ENCODE measurements at places on chromosomes 2 and 18.

GRCh38 chr2:30512243-30512886 lies 65.3 kb downstream of the LCLAT1 start:
- DNase-seq = no peak

GRCh38 chr2:231708773-231709635 lies 679 bp downstream of the PTMA start:
- DNase-seq = no peak

DNA sequence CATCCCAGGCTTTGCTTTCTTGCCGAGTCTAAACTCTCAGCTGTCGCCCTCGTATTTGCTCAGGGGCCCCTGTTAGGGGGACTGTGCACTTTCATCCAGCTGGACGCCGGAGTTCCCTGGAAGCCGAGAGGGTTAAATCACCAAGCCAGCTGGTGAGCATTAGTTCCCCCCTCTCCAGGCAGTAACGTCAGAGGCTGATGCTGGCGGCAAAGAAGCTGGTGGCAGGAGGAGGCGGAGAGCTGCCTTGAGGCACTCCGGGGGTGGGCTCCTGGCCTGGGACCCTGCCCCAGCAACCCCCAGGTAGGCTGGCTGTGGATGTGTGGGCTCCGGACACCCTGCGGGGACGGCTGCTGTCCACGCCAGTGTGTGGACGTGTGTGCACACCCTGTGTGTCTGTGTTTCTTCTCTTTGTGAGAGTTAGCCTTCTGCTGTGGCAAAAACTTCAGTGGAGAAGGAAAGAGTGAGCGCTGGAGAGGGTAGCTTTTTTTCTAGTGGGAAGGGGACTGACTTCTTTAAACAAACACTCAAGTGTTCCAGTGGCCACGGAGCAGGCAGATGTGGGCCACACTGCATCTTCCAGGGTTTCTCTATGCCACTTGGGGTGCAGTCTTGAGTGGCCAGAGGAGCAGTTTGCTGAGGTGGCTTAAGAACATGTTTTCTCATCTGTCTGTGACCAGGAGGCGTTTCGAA lies 84.7 kb downstream of the GLI2 start:
- DNase-seq = peak; percentile 53

DNA sequence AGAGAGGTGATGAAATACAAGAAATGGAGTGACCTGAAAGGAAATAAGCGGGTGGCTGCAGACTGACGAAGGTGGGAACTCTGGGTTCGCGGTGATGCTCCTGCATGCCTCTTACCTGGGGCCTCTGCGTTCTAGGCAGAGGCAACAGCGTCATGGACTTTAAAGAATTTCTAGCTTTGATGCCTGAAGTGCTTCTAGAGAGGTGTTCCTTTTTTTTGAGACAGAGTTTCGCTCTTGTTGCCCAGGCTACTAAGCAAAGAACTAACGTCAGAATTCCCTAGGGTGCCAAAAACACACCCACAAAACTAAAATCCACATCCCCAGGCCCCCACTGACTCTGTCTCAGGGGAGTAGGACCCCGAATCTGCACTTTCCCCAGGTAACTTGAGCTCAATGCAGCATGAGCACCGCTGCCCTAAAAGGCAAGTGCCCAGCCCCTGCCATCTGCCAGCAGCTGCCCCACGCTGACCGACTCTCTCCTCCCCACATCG lies 110.5 kb upstream of the ID2 start:
- no peak for DNase-seq

- no peak for DNase-seq
These were observed 114.9 kb upstream of the NT5C1B start for GRCh38 chr2:18704276-18704675.

- no peak for DNase-seq
These were observed 186.2 kb downstream of the CMPK2 start for GRCh38 chr2:6679471-6679870.

DNA sequence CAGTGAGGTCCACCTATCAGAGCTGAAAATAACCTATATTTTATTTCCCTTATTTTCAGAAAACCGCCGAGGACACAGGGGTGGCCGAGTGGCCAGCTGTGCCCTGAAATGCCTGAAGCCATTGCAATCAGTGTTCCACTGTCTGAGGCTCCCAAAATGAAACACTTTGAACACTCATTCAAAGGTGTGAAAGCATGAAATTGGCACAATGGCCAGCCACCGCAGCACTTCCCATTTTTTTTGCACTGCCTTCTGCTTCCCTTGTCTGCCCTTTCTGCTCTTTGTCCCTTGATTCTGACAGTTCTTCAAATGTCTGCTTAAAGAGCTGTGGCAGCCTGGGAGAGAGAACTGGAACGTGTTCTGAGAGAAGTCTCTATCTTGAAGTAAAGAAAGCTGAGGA lies 1127.5 kb upstream of the CELF4 start:
- DNase-seq = no peak

DNA sequence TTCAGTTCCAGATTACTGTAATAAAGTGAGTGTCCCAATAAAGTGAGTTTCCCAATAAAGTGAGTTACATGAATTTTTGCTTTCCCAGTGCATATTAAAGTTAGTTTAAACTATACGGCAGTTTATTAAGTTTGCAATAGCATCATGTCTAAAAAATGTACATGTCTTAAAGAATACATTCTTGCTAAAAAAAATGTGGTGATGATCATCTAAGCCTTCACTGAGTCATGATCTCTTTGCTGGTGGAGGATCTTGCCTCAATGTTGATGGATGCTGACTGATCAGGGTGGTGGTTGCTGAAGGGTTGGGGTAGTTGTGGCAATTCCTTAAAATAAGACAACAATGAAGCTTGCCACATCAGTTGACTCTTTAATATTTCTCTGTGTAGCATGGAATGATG lies 664.2 kb downstream of the TDRD15 start:
- DNase-seq = no peak

DNA sequence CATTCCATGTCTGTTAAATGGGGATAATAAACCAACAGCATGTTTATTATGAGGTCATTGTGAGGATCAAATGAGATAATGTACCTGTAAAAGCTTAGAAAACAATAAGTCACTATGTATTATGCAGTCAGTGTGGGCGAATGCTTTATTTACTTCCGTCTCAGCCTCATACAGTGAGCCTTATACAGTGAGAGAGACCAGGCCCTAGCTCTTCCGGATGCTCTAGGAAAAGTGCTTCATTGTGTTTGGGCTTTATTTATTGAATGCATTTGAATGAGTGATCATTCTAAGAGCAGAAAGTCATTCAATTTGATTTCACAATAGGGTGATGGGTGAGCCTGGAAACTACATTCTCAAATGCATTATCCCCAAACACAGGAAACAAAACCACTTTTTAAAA lies 603.9 kb upstream of the FANCL start:
- no peak for DNase-seq

- DNase-seq = peak; percentile 72
These were observed 33.1 kb downstream of the ARL4C start for GRCh38 chr2:234463626-234464290.

DNA sequence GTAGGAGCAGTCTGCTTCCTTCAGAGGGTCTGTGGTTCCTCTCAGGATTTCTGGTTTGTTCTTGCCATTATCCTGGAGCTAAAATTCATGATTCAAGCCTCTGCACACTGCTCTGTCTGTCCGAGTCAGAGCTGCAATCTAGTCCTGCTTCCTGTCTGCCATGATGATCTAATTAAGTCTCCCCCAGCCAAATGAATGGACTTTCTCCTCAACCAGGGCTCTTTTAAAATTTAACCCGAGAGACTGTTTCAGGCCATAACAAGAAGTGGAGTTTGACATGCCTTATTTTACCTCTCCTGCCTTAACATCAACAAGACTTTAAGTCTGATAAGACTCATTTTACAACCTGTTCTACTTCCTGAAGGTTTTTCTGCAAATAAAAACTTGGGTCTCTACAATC lies 1009.6 kb upstream of the DDX18 start:
- DNase-seq = no peak

DNA sequence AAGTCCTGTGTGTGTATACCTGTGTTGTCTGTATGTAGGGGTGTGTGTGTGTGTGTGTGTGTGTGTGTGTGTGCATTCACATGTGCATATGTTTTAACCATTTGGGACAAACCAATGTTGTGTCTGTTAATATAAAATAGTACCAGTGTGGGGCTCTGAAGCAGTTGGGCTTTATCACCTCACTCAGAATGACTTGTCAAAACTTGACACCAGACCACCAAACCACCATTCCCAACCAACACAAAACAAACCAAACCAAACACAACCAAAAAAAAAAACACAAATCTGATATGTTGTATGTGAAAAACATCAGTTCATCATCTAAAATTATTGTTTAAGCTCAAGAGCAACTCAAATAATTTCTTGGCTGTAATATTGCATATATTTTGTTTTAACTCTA lies 42.1 kb downstream of the CALCRL start:
- DNase-seq = no peak

DNA sequence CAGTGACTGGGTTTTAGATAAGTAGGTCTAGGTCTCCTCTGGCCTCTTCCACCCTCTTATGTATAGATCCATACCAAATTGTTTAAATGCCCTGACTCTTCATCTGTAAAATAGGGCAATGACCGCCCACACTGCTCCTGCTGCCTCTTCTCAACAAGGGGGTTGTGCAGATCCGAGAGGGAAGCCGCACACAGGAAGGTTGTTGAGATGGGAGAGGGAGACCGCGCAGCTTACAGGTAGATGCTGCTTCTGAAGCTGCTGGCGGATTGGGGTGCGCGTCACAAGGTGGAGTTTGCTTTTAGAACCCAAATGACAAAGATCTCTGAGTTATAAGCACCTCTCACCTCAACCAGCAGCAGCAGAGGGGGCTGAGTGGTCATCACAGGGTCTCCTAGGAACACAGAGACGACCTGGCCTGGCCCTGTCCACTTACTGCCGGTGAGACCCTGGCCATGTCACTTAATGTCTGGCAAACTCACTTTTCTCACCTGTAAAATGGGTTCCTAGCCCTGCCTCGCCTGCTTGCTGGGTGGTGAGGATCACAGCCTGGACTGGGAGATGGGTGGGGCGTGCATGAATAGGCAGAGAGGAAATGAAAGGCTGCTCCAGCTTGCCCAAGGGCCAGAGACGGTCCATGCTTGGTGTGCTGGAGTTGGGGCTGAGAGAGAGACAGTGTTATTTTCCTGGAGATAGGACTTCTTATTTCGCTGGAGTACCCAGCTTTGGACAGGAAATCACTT lies 251.3 kb downstream of the EIPR1 start:
- DNase-seq = no peak

DNA sequence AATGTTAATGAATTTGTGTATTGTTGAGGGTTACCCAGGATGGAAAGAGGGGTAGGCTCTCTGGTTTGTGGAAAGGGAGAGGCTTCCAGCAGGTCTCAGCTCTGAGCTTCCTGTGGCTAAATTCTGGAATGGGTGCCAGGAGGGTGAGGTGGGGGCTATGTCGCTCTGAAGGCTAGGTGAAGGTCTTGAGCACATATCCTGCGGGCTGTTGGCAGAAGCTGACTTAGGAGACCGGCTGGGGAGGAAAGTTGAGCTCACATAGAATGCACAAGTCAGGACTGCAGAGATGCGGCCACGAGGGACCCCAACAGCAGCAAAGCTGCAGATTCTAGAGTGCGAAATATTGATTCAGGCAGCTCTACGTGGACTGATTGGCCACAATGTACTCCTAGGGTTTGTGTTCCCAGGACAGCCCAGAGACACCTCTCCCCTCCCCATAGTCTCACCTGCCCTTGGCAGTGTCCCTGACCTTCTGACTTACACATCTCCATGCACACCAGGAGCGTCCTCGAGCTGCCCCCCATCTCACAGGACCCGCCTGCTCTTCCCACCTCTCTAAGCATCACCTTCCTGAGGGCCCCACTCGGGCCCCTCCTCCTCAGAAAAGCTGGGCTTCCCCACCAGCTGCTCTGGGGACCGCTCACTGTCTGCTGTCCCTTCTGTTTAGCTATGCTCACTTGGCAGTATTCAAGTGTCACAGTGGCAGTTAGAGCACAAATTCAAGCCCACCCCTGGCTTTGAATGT lies 72.6 kb downstream of the ALK start:
- DNase-seq = no peak

DNA sequence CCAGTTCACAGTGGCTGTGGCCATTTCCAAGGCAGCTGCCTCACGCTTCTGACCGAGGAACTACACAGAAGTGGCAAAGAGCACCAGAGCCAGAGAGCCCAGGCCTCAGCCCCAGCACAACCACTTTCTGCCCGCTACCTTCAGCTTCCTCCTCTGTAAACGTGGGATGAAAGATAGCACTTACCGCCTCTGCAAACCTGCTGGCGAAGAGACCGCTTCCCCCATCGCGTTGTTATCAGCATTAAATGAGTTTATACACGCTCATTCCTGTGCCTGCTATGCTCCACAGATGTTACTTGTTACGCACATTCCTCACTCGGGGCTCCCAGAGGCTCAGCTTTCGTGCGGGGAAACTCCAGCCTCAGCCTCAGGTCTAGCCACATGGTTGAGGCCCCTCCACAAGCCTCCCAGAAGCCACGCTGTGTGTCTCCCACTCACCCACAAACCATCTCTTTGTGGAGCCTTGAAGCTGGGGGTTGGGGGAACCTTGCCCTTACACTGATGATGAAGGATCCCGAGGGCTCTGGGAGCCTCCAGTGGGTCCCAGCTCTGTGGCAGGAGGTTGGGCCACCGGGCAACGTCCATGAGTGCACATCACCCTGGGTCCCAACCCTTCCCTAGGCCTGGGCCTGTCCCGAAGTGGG lies 63.3 kb upstream of the SMAD7 start:
- no peak for DNase-seq

Data from urothelium cell line (cell line).